ENCODE measurements at places on chromosomes 7 and 10.

GRCh38 chr10:43901302-43901701, 252.6 kb upstream of the ZNF32 start:
- no peak for DNase-seq

DNA sequence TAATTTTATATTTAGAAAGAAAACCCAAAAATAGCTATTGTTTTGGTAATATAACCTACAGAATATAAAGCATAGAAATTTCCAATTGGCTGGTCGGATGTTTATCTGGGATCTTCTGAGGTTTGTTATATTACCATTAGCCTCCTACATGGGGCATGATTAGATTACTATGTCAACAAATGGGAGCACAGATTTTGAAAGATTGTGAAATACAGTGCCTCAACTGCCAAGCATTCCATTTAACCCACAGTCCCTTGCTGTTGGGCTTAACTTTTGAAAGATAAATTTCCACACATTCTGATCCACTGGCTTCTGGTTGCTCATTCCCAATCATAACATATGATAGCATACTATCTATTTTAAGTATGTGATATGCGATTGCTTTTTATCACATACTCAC, 455.4 kb upstream of the C7orf33 start:
- no peak for DNase-seq

GRCh38 chr10:96176985-96177384, 46.9 kb downstream of the ZNF518A start:
- no peak for DNase-seq

DNA sequence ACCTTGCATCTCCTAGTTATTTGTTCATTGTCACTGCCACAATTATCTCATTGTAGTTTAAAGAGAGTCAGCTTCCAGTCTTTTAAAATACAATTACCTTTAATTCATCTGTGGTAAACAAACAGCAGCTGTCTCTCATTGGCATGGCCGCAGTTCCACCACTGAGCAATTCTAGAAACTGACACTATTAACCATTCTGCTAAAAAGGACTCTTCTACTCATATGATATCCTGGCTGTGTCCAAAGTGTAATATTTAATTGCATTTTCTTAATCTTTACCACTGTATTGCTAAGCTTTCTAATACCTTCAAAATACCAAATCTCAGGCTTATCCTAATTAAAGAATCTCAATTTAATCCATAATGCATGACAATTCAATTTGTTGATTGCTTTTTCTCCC, 639.0 kb downstream of the AUTS2 start:
- no peak for DNase-seq

GRCh38 chr7:13949445-13949844, 40.0 kb downstream of the ETV1 start:
- no peak for DNase-seq

DNA sequence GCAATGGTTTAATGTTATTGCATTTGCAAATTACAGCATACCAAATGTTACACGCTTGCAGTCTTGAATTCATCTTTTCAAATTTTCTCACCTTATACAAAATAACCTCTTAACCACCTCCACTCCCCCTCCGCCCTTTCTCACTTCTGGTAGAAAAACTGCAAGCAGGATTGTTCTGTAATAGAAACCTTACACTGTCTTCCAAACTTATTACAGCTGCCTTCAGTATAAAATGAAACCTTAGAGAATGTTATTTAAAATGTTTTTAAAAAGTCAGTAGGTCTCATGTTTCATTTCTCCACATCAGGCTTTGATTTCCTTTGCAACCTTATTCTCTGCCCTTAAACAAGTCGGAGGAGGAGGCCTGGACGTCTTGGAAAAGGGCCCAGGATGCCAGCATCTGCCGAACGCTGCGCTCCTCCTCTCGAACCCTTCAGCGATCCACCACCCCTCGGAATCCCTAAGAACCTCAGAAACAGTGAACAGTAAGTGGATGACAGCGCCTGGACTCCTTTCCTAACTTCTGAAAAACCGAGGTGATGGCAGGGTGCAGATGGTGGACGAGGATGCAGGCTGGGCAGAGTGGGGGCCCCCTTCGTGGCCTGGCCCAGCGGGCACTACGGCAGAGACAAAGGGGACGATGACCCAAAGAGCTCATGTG, 74.0 kb downstream of the FGFR2 start:
- no peak for DNase-seq

- no peak for DNase-seq
Measured at GRCh38 chr10:76945166-76945565, 692.4 kb downstream of the KCNMA1 start.

GRCh38 chr7:73496626-73497025, 25.5 kb downstream of the BAZ1B start:
- DNase-seq = no peak

DNA sequence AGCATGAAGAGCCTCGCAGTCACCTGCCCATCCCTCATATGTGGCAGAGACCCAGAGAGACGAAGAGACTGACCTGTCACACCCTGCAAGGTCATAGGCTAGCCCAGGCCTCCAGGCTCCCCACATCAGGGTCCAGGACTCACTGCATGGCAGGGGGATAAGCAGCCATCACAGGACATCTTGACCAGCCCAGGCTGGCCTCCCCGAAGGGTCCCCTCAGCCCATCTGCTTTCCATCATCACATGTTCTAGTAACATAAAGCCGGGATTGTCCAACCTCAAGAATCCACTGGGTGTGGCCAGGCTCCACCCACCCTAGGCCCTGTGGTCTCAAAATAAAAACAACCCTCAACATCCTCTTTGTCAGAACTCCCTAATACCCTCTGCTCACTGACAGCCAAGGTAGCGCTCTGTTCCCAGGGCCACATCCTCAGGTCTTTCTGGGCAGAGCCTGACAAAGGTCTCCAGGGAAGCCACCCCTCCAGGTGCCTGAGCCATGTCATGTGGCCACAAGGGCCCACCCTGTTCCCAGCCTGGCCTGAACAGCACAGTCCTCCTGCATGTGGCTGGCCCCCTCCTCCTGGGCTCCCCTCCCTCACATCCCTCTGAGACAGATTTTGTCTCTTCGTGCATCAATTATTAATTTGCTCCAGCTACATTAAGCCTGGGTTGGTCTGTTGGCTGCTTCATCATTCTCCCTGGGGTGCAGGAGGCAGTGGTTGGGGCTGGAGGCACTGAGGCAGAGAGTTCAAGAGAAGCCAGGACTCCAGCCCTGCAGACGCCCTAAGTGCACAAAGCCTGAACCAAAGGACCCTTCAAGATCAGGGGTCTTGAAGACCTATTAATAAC, 131.8 kb upstream of the UNC5B start:
- no peak for DNase-seq

- DNase-seq = no peak
Measured at GRCh38 chr10:126080879-126081411, 184.6 kb downstream of the FANK1 start.

DNA sequence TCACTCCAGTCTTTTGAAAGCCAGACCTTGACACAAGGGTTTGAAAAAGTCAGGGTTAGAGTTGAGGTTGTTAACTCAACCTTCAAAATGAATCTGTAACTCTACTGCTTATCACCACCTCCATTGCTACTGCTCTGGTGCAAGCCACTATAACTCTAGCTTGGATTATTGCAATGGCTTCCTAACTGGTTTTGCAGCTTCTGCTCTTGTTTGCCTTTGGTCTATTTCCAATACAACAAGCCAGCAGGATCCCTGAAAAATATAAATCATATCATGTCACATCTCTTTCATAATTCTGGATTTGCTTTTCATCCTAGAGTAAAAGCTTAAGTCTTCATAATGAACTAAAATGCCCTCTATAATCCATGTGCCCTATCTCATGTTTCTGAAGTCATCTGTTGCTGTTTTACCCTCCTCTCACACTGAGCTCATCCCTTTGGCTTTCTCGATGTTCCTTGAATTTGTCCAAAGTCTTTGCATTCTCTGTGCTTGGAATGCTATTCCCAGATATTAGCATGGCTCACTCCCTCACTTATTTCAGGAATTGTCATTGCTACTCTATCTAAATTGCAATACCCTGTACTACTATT, 10.9 kb downstream of the TAS2R60 start:
- no peak for DNase-seq

DNA sequence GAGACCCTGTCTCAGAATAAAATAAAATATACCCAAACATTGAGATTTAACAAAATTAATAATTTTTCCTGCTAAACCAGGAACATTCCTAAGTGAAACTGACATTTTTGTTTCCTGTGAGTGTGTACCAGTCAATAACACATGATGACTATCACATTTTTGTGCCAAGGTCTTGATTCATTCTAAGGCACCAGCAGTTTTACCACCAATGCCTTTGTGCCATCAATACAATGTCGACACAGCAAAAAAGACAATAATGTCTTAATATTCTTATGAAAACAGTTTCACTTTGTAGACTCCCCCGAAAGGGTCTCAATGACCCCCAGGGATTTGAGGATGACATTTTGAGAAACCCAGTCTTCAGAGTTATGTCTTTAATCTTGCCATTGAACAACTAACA, 7.2 kb upstream of the CADPS2 start:
- no peak for DNase-seq

GRCh38 chr7:100685631-100686145, 8.4 kb downstream of the GIGYF1 start:
- no peak for DNase-seq

DNA sequence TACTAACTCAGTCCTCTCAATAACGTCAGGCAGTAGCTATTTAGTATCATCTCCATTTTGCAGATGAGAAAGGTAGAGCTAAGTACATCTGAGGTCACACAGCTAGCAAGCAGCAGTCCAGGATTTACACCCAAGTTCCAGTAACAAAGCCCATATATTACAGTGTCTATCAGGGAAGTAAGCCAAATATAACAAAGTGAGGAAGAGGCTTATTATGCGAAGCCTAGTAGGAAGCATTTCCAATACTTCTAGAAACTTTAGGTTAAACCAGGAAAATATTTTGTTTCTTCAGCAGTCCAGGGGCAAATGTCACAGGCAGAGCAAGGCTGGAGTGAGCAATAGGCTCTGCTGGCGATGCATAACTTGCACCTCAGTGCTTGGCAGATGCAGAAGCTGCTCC, 53.9 kb downstream of the NOC3L start:
- DNase-seq = no peak

GRCh38 chr7:2438775-2439174, 35.4 kb downstream of the CHST12 start:
- no peak for DNase-seq

DNA sequence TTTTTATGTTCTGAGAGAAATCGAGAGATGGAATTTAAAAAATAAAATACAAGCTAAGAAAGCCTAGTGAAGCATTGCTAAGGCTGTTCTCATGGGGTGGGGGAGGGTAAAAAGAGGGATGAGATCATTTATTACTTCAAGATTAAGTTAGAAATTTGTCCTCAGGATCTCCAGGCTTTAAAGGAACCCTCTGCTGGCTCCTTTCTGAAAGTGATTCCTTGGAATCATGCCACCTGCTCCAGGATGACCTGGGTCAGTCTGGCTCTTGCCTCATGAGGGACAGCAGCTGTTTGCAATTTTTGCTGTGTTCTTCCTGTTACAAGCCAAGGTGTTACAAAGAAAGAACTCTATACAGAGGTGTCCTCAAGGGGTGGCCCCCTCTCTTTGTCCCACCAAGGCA, 69.8 kb downstream of the CDK1 start:
- DNase-seq = no peak

- DNase-seq = no peak
Measured at GRCh38 chr7:67484244-67484751, 487.7 kb downstream of the TYW1 start.

DNA sequence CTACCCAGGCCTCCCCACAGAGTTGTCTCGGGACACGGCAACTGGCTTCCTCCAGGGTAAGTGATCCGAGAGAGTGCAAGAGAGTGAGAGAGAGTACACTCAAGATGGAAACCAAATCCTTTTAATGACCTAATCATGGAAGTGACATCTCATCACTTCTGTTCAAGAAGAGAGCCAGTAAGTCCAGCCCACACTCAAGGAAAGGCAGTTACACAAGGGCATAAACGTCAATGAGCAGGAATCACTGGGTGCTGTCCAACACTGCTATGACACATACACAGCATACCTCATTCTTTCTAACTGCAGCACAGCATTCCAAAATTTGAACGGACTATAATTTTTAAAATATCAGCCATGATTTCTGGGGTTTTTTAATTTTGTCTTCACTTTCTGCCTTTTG, 29.3 kb upstream of the OSBPL3 start:
- no peak for DNase-seq

- DNase-seq = no peak
Measured at GRCh38 chr10:9188022-9188810, 1133.7 kb downstream of the GATA3 start.

- DNase-seq = no peak
Measured at GRCh38 chr7:21364801-21365271, 63.0 kb upstream of the SP4 start.

DNA sequence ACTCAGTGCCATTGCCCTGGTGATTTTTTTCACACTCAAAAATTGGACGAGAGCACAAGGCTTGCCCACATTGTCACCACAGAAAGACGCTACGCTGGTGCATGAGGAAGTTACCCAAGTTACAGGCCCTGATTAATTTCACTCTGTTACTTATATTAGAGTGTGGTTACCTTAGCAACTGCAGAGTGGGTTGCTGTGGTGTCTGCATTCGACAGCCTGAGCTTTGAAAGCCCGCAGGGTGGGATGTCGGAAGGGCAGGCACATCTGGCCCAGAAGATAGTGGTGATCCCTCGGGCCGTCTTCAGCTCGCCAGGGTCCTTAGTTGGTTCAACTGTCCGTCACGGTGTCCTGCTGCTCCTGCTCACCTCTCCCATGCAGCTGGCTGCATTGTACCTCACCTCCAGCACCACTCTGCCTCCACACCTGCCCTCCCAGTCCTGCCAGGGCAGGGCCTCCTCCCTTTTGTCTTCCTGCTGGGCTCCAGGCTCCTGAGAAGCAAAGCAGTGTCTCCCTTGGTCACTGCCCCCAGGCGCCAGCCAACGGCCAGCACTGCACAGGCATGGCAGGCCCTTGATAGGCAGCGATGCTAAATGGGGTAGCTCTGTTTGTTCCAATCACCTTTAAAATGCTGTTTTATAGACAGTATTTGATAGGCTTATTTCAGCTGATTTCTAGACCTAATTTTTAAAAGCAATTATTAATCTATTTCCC, 167.2 kb downstream of the EBF3 start:
- no peak for DNase-seq

DNA sequence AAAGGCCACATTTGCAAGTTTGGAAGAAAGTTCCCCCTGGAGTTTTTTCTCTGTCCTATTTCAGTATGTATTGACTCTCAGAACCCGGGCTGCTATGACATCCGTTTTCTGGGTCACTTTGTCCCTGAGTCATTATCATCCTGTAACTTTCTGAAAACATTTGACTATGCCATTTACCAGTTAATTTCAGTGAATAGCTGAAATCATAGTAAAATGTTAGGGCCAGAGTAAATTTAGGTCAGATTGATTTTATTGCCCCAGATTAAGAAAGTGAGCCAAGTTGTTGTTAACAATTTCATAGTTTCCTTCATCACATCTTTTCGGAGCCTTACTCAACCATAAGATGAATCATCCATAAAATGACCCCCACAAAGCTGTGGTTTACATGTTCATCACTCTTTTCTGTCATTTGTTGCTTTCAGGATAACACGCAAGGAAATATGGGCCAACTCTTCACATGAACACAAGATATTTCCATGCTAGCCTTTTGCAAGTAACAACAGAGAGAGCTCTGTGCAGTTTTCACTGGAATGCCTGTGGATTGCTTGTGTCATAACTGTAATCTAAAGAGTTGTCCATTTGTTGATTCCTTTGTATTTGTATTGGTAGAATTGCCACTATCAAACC, 3.9 kb upstream of the MACC1 start:
- no peak for DNase-seq

- DNase-seq = no peak
Measured at GRCh38 chr10:17033529-17034260, 95.9 kb downstream of the CUBN start.
